ENCODE measurements at places on chromosomes 11 and 22.

GRCh38 chr11:13834463-13834862 is 128.1 kb upstream of the SPON1 start:
- no peak for DNase-seq

- DNase-seq = no peak
Observed at GRCh38 chr11:106986673-106987072, 31.6 kb downstream of the GUCY1A2 start.

GRCh38 chr11:79042824-79043223 is 398.0 kb downstream of the TENM4 start:
- no peak for DNase-seq

DNA sequence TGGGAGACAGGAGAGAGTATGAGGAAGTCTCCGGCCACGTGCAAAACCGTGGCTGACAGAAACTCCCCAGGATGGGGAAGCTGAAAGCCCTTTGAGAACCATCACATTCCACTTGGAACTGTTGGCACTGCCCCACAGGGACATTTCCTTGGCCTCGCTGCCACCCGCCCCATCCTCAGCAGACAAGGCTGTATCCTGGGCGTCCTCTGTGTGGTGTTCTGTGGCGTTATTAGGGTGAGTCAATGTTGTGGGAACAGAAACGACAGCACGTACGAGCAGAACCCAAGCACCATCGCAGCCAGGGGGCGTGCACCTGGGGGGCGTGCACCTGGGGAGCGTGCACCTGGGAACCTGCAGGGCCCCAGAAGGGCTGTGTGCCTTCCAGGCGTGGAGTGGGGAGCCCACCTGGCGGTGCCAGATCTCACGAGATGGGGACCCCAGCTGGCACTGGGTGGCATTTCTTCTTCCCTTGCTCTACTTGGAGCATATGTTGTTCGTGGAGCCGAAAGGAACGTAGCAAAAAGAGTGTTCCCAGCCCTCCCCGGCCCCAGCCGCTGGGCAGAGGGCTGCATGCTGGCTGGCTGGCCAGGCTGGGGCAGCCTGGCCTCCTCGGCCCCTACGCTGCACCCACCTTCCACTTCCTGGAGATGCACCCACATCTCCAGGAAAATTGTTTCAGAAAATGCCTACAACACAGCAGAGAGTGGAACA is 35.4 kb downstream of the NFAM1 start:
- DNase-seq = no peak

DNA sequence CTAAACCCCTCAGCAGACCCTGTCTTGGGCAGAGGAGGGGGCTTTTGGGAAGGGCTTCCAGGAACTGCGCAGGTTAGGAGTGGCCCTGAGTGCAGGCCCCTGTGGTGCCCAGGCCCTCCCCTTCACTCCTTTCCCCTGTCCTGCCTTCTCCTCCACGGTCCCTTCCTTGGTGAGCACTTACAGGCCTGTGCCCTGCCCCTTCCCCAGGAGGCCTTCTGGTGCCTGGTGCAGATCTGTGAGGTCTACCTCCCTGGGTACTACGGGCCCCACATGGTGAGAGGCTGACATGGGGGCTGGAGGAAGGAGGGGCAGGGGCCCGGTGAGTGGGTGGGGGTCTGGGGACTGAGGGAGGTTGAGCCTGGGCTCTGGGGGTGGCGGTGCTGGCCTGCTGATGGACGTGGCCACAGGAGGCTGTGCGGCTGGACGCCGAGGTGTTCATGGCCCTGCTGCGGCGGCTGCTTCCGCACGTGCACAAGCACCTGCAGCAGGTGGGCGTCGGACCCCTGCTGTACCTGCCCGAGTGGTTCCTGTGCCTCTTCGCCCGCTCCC is 2.6 kb downstream of the TBC1D10C start:
- DNase-seq = no peak

GRCh38 chr11:106012744-106013143 is 9.3 kb downstream of the MSANTD4 start:
- no peak for DNase-seq

- DNase-seq = no peak
Observed at GRCh38 chr22:32788904-32789624, 12.4 kb upstream of the TIMP3 start.

DNA sequence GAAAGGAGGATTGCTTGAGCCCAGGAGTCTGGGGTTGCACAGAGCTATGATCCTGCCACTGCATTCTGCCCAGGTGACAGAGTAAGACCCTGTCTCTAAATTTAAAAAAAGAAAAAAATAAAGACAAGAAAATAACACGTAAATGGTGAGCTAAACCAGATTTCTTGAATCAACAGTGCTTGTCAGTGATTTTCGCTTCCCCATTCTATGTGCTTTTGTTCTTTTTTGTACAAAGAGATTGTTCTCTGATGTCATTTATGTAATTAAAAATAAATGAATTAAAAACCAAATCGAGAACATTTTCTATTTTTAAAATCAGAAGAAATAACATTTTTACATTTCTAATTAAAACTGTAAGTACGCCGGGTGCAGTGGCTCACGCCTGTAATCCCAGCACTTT is 19.8 kb upstream of the SLC29A2 start:
- DNase-seq = no peak

- DNase-seq = no peak
Observed at GRCh38 chr22:47067321-47067890, 305.0 kb downstream of the TBC1D22A start.

- no peak for DNase-seq
Observed at GRCh38 chr11:109401545-109401944, 20.4 kb upstream of the C11orf87 start.

GRCh38 chr22:22748297-22748743 is 103.9 kb downstream of the GGTLC2 start:
- no peak for DNase-seq

- DNase-seq = no peak
Observed at GRCh38 chr11:74678591-74679512, 52.4 kb downstream of the CHRDL2 start.

- DNase-seq = no peak
Observed at GRCh38 chr22:35746946-35747703, 29.5 kb downstream of the APOL5 start.

DNA sequence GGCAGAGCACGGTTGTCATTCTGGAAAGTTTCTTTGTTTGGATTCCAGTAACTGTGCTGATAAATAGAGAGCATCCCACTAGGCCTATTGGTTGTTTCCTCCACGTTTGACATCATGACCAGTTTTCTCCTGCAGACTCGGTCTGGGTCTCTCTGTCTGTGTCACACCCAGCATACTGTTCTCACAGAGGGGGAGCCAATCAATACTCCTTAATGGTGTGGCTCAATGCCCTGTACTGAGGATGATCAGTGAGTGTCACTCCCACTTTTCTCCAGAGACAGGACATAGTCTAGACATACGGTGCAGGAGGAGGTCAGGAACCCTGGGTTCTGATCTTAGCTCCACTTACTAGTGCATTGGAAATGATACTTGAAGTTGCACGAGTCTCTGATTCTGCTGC is 88.2 kb upstream of the BLID start:
- DNase-seq = no peak

- DNase-seq = no peak
Observed at GRCh38 chr11:122895563-122895962, 13.0 kb downstream of the JHY start.

DNA sequence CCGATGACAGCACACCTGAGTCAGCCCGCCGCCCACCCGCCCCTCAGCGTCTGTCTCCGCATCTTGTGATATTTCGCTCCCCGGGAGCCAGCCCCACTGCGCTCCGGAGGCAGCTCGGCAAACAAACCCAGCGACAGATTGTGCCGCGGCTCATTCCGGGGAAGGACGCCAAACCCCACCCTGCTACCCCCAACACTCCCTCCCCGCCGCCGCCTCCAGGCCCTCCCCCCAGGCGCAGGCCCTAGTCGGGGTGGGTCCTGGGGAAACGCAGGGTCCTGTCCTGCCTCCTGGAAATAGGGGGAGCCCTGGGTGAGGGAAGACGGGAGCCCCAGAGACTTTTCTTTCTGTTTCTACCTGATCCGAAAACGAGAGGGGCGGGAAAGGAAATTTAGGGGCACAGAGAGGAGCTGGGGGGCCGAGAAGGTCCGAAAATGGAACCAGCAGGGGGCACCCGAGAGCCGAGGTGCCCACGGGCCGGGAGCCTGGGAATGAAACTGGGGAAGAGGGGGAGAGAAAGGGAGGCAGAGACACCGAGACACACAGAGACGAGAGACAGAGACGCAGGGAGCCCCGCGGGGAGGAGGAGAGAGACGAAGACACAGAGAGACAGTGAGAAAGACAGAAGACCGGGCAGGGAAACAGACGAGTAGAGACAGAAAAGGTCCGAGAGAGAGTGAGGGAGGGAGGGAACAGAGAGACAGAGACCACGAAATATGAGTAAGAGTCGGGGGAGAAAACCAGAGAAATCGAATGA is 1.7 kb upstream of the RTN4RL2 start:
- peak; percentile 61 for DNase-seq

DNA sequence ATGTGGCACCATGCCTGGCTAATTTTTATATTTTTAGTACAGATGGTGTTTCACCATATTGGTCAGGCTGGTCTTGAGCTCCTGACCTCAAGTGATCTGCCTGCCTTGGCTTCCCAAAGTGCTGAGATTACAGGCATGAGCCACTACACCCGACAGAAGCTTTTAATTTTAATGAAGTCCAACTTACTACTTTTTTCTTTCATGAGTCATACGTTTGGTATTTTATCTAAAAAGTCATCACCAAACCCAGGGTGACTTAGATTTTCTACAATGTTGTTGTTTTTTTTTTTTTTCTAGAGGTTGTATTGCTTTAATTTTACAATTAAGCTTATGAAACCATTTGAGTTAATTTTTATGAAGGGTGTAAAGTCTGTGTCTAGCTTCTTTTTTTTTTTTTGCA is 34.9 kb downstream of the JRKL start:
- no peak for DNase-seq

- DNase-seq = no peak
Observed at GRCh38 chr11:66720223-66720898, 8.7 kb downstream of the SPTBN2 start.
